ENCODE measurements at places on chromosomes 2 and 18. TPM values are rescaled to one million over a fixed set of nuclear protein-coding genes. Genes with fewer than 3 reads are reported as not detected.

The NR4A2 gene
- total RNA-seq: 12.7 TPM

The HOXD13 gene
- total RNA-seq: not detected

The ACKR3 gene
- total RNA-seq: 10.7 TPM

The SGPP2 gene
- total RNA-seq: 29.4 TPM

The GAD1 gene
- total RNA-seq: 94.1 TPM

The EVX2 gene
- not detected for total RNA-seq

The HDAC4 gene
- 88.4 TPM for total RNA-seq

The CLEC4F gene
- total RNA-seq: not detected

The C2orf80 gene
- 53.4 TPM for total RNA-seq

The CFAP65 gene
- 0.80 TPM for total RNA-seq

The PDE1A gene
- 63.2 TPM for total RNA-seq

The L3MBTL4 gene
- total RNA-seq: 18.1 TPM

The TSPYL6 gene
- total RNA-seq: 0.34 TPM

The IKZF2 gene
- total RNA-seq: 22.8 TPM

The AMER3 gene
- 30.1 TPM for total RNA-seq

The LYPD6 gene
- total RNA-seq: 7.4 TPM

The MFSD2B gene
- 0.48 TPM for total RNA-seq

The NTSR2 gene
- total RNA-seq: 6.3 TPM

Data from dorsolateral prefrontal cortex (tissue), 122 donors.